ENCODE measurements at places on chromosomes 2 and 18.

DNA sequence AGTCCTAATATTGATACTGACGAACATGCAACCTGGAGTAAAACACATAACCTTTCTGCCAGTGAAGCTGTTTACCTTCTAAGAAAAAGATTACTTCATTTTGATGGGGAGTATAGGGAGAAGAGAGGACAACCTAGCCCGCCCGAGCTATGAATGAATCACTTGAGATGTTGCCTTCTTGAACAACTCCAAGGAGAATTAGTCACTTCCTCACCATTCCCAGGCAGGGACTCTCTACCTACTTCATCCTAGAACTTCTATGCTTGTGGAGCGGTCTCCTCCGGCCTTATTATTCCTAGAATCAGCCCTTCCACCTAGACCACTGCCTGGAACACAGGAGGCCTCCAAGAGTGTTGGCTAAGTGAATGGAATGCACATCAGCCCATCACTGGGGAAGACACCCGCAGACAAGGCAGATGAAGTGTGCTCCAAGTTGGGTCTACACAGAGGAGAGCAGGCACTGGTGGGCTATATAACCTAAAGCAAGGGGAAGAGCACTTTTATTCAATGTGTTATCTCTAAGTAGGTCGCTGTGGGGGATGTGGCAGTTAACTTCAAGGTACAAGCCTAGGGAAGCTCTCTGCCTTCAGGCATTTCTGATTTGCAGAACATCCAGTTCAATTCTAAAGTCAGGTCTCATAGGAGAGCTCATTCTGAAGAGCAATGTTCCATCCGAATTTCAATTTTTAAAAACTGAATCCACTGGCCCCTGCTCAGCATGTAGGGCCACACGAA is 57.4 kb downstream of the STK39 start:
- no peak for DNase-seq

DNA sequence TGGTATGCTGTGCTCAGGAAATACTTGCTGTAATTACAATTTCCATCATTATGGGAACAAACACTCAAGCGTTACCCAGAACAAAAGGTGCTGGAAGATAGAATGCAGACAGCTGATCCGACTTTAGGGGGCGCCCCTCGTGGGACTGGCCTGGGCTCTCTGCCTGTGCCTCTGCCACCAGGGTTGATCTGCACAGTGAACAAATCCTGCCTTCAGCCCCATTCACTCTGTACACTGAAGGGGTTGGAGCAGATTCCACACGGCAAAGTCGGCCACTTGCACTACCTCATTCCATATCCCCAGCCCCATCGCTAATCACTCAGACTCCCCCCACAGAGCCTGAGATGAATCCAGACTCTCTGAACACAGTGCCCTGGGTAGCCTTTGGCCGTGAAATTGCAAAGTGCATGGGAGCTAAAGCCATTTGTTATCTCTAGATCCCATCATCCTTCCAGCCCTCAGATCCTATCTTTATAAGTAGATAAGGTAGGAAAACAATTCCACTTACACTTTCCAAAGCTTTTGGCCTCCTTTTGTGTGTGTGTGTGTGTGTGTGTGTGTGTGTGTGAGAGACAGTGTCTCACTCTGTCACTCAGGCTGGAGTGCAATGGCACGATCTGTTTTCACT is 69.3 kb downstream of the INPP5D start:
- DNase-seq: no peak

DNA sequence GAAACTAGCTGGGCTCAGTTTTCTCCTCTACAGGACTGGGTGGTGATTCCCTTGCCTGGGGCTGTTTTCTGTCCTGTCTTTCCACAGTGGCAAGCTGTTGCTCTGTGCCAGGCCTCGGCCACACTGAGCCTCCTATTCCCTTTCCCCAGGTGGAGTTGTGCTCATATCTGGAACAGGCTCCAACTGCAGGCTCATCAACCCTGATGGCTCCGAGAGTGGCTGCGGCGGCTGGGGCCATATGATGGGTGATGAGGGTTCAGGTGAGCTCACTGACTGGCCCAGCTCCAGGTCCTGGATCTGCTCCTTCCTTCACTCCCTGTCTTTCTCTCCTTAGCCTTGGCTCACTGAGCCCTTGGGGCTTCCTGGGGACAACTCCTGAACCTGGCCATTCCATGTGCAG is 4.0 kb downstream of the NAGK start:
- DNase-seq: no peak

DNA sequence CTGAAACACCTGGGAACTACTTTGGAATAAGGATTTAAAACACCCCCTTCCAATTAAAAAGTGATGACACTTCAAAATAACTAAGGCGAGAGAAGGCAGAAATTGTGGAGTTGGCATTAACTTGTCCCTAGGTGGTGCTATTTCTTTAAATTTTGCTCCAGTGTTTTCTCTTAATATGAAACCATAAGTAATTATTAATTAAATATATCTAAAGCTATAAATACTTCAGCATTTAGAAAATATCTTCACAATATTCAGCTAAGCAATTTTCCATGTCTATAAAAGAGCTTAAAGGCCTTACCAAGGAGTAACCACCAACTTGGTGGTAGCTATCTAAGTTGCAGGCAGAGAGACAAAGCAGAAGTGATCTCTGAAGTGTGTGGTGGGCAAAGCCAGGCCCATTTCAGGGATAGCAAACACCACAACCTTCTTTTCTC is 186.8 kb upstream of the PGAP1 start:
- no peak for DNase-seq

DNA sequence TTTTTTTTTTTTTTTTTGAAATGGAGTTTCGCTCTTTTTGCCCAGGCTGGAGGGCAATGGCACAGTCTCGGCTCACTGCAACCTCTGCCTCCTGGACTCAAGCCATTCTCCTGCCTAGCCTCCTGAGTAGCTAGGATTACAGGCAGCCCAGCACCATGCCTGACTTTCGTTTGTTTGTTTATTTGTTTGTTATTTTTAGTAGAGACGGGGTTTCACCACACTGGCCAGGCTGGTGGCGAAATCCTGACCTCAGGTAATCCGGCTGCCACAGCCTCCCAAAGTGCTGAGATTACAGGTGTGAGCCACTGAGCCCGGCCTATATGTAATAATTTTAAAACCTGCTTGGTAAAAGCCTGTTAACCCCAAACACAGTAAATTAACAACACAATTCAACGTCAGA is 435.7 kb downstream of the LRRTM4 start:
- no peak for DNase-seq

DNA sequence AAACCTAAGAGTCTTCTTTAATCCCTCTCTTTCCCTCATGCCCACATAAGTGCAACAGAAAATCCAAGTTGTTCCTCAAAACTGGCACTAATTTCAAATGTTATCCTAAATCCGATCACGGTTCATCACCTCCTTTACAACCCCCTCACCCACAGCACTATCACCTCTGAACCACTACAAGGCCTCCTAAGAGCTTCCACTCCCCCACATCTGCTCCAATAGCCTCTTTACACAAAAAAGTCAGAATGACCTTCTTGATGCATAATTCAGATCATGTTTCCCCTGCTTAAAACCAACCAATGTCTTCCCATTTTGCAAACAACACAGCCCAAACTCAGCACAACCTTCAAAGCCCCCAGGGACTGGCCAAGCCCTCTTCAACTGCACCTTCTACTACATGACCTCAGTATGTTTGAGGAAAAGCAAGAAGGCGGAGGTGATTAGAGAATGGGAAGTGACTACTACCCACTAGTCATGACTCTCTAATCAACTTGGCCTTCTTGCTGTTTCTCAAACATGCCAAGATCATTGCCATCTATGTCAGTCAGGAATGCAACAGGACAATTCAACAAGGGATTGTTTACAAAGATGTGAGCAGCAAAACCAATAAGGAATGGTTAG is 34.6 kb upstream of the GCC2 start:
- DNase-seq: no peak

DNA sequence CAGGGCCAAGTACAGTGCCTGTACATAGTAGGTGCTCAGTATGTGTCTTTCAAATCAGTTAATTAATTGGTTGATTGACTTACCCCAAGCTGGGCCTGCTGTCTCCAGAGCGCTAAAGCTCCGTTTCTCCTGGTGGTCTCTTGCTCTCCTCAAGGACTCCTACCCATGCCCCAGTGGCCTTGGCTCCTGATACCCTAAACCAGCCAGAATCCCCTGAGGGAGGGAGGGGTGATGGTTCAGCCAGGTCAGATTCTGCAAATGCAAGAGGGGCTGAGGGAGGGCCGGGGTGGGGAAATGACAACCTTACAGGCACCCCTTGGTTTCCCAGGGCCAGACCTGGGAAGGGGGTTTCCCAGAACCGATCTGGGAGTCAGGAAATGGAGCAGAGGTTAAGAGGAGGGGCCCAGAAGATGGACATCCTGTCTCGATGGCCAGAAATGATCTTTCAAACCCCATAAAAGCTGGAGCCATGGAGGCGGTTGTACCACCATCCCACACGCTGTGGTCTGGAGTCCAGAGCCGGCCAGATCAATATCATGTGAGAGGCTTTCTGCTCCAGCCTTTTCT is 209.1 kb downstream of the TNS1 start:
- no peak for DNase-seq

- DNase-seq: no peak
Measured at GRCh38 chr2:179265082-179265510, 464 bp upstream of the SESTD1 start.

DNA sequence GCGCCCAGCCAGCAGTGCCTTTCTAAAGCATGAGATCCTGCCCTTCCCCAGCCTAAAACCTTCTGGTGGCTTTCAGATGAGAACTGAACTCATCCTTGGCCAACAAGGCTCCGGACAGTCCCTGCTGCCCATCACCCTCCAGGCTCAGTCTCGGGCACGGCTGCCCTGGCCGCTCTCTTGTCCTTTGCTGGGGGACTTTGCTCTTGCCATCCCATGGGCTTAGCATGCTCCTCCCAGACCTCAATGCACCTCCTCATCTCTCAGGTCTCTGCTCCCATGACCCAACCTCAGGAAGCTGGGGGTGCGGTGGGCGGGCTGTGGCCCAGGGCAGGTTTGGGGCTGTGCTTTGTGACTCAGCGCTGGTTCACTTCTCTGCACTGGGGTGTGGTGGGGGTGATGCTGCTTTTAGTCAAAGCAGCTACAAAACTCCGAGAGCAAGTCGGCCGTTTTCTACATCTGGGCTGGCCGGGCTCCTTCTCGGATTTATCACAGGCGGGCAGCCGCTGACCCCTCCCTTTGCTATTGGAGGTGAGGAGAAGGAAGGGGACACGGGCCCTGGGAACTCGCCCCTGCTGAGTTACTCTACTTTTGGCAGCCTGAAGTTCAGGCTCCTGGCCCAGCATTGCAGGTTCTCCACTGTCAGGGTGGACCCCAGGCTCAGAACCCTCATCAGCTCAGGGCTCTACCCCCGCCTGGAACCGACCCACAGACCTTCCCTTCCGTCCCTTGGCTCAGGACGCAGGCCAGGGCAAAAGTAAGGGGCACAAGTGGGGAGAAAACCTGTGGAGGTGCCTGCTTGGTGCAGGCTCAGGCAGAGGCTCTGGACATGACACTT is 90.6 kb upstream of the TAF1B start:
- DNase-seq: no peak

DNA sequence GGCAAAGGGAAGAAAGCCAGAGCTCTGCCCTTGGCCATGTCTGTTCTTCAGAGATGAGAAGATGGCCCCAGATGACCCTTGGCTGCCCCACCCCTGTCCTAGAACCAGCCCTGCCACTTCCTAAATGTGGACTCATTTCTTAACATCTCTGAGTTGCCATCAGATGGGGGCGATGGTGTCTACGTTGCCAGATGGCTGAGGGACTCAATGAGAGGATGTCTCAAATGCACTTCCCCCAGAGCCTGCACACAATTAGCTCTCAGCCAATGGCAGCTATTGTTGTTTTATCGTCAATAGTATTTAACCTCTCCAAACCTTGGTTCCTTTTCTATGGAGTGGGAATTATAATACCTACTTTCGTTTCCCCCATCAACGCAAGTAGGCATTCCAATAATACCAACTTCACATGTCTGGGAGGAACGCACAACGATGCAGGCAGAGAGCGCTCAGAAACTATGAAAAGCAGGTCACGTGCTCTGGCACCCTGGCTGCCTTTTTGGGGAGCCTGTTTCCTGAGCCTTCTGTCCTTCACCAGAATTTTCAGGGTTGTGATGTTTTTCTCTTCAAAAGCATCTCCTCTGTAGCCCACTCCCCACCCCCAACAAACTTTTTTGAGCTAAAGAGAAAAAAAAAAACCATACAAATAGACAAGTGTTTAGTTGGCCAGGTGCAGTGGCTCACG is 100.3 kb downstream of the MCFD2 start:
- no peak for DNase-seq

DNA sequence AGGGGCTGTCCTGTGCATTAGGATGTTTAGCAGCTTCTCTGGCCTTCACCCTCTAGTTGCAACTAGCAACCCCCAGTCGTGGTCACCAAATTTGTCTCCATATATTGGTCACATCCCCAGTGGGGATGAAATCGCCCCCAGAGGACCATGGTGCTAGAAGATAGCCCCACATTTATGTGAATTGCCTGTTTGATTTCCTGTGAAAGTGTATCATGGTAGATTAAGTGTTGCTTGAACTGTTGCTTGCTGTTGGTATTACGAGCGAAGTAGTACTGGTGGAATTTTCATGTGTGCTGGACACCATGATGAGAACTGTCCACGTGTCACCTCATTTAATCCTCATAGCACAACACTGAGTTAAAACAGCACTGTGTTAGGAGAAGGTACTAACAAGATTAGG is 59.4 kb downstream of the TSPYL6 start:
- DNase-seq: no peak

- no peak for DNase-seq
Measured at GRCh38 chr18:23106575-23106974, 28.7 kb upstream of the CABLES1 start.

- no peak for DNase-seq
Measured at GRCh38 chr2:45788401-45788800, 136.9 kb downstream of the PRKCE start.

GRCh38 chr2:126766969-126767296 is 111.0 kb downstream of the GYPC start:
- no peak for DNase-seq

DNA sequence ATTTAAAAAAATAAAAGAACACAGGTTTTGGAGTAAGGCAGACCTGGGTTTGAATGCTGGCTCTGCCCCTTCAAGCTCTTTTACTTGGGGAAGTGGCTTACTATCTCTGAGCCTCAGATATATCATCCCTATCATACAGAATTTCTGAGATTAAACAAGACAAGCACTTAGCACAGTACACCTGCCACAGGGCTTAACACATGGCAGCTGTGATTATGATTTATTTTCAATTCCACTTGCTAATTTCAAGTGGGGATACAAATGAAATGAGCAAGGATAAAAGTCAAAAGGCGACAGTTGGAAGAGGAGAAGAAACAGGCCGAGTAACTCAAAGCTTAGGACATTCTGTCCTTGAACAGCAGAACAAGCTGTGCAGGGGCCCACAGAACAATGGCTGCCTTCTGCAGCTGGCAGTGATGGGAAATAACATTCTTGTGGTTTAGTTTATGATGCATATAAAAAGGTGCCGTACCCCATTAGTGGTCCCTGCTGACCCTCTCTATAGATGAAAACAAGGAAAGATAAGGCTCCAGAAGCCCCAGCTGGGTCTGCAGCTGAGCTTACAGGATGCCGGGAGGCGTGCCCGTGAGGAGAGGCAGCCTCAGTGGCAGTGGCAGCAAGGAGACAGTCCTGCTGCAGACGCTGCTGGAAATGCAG is 45.3 kb downstream of the KIF3C start:
- DNase-seq: peak; percentile 8

- DNase-seq: no peak
Measured at GRCh38 chr2:233252227-233252626, 754 bp downstream of the ATG16L1 start.

GRCh38 chr2:2039826-2040225 is 291.2 kb downstream of the MYT1L start:
- no peak for DNase-seq

GRCh38 chr2:191362841-191363240 is 117.6 kb downstream of the MYO1B start:
- DNase-seq: no peak

GRCh38 chr18:41144441-41144840 is 810.6 kb upstream of the PIK3C3 start:
- no peak for DNase-seq
